ENCODE measurements at places on chromosomes 13 and 19.

- no peak for DNase-seq
Observed at GRCh38 chr13:49305792-49306425, 58.2 kb downstream of the CDADC1 start.

- no peak for DNase-seq
Observed at GRCh38 chr19:16599655-16600346, 27.6 kb upstream of the SLC35E1 start.

DNA sequence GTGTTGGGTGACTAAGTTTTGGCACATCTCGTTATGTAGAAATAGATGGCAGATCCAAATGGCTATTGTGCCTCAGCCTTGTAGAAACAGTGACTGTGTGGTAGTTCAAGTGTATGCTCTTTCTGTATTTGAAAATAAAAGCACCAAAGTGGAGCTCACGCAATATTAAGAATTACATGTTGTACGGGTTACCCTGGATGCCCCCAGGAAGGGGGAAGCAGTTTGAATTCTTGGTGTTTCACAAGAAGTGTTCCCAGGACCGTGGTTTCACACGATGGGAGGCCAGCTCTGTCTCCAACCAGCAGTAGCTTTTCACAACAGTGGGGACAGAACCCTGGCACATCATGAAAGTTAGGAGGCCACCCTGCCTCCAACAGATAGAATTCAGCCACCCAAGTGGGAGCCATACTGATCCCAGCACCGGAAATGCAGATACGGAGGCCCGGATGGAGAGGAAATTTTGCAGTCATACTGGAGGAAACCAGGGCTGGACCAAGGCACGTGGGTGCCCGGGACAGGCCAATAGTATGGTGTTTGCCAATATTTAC lies 8.9 kb downstream of the FLT1 start:
- no peak for DNase-seq

- no peak for DNase-seq
Observed at GRCh38 chr13:42990291-42991232, 1.5 kb downstream of the EPSTI1 start.

GRCh38 chr19:41753936-41754529 lies 1.3 kb upstream of the CEACAM6 start:
- DNase-seq = peak; percentile 12

- no peak for DNase-seq
Observed at GRCh38 chr13:73880365-73880764, 253.8 kb downstream of the KLF12 start.

DNA sequence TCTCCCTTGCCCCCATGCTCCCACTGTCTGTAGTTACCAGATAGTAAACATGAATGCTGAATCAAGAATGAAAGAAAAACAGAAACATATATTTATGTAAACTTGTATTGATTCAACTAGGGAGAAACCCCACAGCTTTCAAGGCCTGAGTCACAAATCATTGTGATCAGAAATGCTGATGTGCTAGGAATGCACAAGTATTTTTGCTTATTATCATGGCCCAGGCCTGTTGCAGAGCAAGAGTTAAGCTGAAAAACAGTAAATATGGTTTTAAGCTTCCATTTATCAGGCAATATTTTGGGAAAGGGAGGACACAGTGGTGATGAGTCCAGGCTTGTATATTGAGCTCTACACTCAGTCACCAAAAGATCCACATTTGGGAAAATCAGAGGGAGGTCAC lies 669.6 kb downstream of the DIAPH3 start:
- DNase-seq = no peak

DNA sequence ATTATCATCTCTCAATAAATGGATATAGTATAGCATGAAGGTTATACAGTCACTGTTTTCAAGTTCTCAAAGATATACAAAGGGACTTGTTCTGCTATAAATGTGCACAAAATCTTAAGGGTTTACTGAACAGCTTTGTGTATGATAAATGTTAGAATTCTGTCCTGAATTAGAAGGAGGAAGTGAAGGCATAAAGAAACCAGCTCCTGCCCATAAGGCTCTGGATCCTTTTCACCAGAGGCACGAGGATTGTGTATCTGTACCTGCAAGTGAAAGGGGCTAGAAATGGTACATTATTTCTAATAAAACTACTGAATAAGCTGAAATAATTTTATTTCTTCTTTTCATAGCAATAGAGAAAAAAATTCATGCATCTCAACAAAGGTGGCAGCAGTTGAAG lies 32.4 kb downstream of the PHF11 start:
- DNase-seq = no peak

- DNase-seq = no peak
Observed at GRCh38 chr19:3862826-3863500, 5.9 kb downstream of the ZFR2 start.

- DNase-seq = no peak
Observed at GRCh38 chr13:73082471-73082870, 23.7 kb downstream of the KLF5 start.

GRCh38 chr13:21175656-21176214 lies 617 bp downstream of the SKA3 start:
- DNase-seq = no peak

Measured in SK-N-DZ (cell line).